ENCODE measurements at places on chromosomes 1 and 21.
A peak's percentile ranks its signal among the peaks of the same experiment; 100 is the strongest.

GRCh38 chr1:39540504-39541031 is 36.0 kb downstream of the PABPC4 start:
- DNase-seq, result no peak

DNA sequence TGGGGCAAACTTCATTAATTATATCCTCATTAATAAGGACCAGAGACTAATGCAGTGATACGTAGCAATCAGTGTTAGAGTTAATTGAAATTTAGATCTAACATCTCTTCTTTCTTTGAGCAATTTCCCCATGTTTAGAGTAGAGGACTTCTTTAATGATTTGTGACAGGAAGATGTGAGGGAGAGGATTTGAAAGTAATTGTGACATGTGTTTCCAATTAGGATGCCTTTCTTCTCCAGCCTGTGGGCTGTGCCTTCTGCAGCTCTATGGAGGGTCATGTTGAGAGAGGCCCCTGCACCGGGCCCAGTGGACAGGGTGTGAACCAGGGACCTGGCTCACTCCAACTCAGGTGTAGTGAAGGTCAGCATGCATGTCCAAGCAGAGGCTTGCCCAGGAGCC is 103.0 kb downstream of the GREM2 start:
- DNase-seq, result no peak

DNA sequence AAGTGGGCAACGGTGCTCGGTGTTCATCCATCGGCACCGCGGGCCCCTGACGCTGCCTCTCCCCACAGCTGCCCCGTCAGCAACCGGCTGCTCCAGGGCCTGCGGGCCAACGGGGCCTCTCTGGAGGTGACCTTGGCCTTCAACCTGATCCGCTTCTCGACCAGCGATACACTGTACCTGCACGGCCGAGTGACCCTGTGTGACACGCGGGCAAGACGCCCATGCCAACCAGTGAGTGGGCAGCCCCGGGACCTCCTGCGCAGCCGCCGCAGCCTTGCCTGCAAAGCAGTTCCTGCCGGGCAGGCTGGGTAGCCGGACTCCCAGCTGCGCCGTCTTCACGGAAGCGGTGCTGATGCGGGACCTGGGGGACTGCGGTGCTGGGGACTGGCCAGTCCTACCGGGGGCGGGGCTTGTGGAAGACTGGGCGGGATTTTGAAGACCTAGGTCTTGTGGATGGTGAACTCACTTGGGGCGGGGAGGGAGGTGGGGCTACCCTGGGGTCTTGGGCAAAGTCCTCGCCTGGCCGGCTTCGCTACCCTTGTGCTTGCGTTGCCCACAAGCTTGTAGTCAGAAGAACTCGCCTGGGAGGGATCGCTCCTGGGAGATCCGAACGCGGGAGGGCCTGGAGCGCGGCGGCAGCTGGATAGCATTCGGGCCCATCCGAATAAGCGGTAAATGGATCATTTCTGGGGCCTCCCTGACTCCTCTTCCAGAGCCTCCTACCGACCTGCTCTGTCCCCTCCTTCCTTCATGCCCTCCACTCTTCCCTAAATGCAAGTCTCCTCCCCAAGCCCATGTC is 8.8 kb upstream of the CEP85 start:
- peak; percentile 89 for DNase-seq

DNA sequence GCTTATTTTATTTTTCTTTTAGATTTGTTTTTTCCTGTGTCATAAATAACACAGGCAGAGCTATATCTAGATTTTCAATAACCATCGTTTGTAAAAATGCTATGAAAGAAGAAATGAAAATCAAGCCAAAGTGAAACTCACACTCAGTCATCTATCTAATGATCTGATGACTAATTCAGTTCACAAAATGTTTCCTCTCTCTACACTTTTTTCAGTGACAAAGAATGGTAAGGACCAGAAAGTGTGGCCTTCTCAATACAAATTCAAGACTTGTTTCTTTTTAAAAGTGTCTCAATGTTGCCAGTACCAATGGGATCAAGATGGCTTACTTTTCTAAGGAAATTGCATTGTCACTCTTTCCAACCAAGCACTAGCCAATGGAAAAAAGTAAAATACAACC is 282.8 kb upstream of the PKN2 start:
- no peak for DNase-seq

DNA sequence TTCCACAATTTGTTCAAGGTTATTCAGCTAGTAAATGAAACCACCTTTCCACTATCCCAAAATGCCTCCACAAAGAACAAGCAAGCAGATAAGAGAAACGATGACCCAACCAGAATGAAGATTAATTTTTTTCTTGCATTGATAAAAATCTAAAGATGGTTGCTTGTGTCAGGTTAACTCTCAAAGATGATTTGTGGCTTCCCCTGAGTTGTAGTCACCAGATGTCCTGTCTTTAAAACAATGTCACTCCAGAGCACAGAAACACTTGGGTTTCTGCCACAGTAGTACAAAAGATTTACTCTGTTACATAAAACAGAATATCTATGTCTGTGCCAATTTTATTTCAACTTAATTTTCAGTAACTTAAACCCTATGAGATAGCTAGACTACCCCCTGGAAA is 11.4 kb upstream of the CCDC17 start:
- DNase-seq, result no peak

DNA sequence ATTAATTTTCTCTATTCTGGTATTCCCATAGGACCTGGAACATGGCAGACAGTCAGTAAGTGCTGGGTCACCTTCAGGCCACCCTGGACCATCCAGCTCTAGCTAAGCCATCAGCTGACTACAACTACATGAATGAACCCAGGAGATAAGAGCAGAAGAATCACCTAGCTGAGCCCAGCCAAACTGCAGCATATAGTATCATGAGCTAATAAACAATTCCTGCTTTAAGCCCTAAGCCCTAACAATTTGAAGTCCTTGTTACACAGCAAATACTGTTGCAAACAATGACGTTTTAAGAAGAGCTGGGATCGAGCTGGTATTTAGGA is 14.2 kb upstream of the CITED4 start:
- DNase-seq, result no peak

DNA sequence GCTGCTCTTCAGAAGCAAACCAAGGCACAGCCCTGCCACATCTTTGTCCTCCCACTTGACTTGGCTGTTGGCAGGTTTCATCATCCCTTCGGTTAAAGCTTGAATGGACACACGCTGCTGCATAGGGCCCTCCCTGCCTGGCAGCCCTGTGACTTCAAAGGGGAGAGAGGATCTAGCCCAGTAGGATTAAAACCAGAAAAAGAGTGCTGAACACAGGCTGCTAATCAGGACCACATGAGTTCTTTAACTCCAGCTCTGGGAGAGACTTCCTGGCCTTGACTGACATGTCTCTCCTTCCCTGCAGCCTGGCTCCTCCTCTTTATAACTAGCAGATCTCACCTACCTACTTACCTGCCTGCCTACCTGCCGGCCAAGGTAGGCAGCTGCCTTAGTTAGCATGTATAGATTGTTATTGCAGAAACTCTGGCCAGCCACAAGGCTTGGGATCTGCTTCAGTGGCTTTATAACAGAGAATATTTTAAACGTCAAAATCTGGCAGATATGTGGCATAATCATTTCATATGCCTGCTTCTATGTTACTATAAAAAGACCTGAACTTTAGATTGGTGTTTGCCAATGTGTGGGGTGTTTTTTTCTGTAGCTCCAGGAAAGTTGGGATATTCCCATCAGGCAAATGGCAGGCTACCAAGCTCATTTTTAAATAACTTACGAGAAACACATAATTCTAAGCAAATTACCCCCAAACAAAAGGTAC is 49.4 kb downstream of the ERG start:
- no peak for DNase-seq

DNA sequence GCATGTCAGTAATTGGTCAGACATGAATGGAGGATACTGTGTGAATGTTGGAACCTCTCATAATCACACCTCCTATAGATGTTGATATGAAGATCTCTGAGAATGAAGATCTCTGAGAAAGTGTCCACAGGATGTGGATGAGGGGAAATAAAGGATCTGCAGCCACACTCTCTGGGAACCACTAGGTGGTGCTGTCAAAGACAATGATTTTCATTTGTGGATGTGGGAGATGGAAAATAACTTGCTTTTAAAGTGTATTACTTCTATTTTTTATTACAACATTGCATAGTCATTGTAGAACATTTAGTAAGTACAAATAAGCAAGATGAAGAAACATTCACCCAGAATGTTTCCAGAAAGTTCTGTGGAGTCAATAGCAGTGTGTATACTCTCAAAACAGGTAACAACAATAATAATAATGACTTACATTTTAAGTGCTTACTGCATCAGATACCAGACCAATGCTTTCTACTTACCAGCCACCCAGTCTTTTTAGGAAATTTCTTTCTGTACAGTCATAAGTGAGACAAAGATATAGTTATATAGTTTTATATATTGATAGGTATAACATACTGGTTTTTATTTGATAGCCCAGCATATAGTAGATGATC is 128.2 kb downstream of the ATG4C start:
- no peak for DNase-seq

- no peak for DNase-seq
Measured at GRCh38 chr1:47697616-47698335, 259.9 kb downstream of the FOXD2 start.

DNA sequence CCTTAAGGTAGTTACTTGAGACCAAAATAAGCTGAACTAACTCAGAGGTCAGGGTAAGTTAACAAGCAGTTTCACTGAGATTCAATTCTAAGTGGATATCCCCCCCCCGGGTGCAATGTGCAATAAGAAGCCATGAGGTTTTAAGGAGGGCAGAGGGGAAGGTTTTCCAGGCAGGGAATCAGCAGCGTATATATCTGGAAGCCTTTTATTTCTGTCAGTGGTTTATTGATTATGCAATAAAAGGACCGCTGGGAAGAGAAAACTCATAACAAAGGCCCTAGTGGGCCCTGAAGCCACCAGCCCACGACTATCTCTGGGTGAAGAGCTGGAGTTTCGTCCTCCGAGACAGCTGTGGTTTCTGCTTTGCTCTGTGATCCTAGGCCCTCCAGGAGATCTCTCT is 53.1 kb upstream of the CTPS1 start:
- DNase-seq, result no peak

GRCh38 chr1:114107474-114108435 is 45.9 kb downstream of the SYT6 start:
- DNase-seq, result no peak

GRCh38 chr1:112040891-112041740 is 51.6 kb upstream of the KCND3 start:
- DNase-seq, result no peak

DNA sequence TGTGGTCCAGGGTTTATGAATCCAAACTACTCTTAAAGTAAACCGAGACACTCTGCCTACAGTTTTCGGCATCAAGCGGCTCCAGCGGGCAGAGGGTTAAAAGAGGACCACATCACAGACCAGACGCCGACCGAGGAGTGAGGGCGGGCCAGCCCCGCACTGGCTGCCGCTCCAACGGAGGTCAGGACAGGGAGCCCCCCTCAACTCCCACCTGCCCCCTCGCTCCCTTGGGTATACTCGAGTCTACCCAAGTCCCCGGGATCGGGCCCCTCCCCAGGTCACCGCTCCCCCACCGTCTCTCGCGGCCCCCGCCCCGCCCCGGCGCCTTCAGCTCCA is 312 bp downstream of the ARNT start:
- no peak for DNase-seq

- DNase-seq, result no peak
Measured at GRCh38 chr1:56441601-56442000, 137.8 kb downstream of the PLPP3 start.

DNA sequence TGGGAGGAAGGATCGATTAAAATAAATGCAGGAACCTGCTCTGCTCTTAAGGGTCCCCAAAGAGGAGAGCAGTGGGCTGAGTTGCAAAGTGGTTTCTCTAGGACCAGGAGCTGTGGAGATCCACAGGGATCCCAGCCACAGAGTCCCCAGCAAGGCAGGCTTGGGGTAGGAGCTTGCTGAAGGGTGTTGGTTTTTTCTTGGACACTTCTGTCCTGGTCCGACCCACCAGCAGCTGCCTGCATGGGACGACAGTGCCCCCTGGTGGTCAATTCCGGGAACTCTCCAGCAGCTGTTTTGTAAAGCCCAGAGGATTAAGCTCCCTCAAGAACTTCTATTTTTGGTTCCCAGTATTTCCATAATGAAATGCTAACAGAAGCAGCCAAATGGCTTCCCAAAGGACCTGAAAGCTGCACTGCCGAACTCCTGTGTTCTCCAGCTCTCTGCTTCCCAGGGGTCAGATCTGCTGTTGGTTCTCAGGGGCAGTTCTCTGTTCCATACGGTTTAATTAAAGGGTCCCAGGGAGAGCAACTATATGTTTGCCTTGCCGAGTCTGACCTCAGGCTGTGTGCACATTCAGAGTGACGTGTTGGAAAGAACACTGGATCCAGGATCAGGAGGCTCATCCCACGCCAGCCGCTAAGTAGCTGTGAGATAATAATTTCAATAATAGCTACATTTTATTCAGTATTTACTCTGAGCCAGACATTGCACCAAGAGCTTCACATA is 23.2 kb downstream of the NENF start:
- peak; percentile 61 for DNase-seq

DNA sequence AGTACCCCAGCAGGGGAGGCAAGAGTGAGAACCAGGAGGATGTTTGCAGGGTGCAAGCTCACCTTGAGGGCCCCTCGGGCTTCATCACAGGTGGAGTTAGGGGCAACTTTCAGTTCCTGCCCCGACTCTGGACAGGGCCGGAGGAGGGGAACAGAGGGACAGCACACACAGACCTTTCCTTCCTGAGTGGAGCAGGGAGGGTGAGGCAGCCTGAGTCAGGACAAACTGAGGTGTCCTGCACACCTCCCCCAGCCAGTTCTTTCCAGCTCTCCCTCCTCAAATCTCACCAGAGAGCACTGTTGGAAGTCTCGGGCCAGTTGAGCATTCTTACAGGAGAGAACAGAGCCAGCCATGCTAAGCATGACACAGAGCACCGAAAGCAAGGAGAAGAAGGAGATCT is 1.5 kb downstream of the ENTREP3 start:
- DNase-seq, result no peak

GRCh38 chr1:56827711-56828110 is 8.5 kb upstream of the FYB2 start:
- no peak for DNase-seq

GRCh38 chr21:45598666-45599065 is 44.9 kb upstream of the PCBP3 start:
- DNase-seq, result peak; percentile 26

GRCh38 chr1:78004719-78005447 is at the start of gene DNAJB4:
Gene DNAJB4, plus strand, starts transcription at chr1:78004939. Its CDS starts 172 bp downstream, at chr1:78005111.
- DNase-seq, result peak; percentile 68

GRCh38 chr1:58815069-58815685 is 31.3 kb upstream of the JUN start:
- peak; percentile 85 for DNase-seq

DNA sequence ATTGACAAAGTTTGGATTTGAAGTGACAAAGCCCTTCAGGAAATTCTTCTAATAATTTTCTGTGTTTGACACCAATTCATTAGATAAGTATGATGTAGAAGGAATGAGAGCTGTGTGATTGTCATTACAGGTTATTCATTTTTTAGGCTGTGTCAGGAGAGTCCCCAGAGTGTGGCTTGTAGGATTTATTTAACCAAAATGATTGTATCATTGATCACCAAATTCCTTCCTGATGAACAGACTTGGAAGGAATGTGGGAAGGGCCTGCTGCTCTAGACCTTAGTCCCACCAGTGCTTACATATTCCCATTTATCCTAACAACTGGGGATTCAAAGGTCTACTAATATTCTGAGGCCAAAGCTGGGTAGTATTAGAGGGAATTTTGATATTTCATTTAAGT is 383.3 kb upstream of the KAZN start:
- DNase-seq, result no peak
